ENCODE measurements at places on chromosomes 1 and 21.

- no peak for DNase-seq
These were observed 24.5 kb upstream of the ZNF436 start for GRCh38 chr1:23394181-23394580.

GRCh38 chr1:165484532-165484931, 39.6 kb upstream of the RXRG start:
- DNase-seq: no peak

DNA sequence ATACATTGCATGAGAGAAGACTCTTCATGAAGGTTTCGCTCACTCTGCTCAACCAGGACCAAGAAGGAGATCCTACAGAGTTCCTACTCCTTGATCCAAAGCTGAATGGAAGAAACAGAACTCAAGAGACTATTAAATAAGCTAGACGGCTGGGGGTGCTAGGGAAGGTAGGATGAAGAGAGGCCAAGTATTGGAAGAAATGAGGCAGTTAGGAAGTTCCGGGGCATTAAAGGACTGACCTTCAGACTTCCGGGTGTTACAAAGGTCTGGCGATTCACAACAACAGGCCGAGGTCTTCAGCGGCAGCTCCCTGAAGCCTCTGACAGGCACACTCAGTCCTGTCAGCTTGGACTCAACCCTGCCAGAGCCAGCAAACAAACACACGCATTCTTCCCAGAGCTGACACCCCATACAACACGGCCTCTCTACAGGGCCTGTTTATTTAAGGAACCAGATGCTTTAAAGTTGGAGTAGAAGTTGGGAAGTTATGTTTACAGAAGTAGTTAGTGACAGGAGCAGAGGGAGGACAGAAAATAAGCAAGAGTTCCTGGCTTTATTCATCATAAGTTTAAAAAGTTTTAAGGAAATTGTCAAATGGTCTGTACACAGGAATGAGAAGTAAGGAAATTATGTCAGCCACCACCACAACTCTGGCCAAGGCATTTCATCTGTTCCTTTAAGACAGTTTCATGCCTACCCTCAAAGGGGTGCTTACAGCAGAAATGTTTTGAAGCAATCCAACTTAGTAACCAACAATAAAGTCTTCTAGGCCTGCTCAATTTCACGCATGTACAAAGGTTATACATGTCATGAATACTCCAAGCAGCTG, 4.7 kb downstream of the SORT1 start:
- DNase-seq: no peak

GRCh38 chr1:198449261-198449660, 91.2 kb downstream of the ATP6V1G3 start:
- DNase-seq: no peak

GRCh38 chr21:24428591-24429199, 1178.6 kb downstream of the MRPL39 start:
- DNase-seq: no peak

GRCh38 chr1:57898531-57898930, 474.7 kb upstream of the DAB1 start:
- no peak for DNase-seq

DNA sequence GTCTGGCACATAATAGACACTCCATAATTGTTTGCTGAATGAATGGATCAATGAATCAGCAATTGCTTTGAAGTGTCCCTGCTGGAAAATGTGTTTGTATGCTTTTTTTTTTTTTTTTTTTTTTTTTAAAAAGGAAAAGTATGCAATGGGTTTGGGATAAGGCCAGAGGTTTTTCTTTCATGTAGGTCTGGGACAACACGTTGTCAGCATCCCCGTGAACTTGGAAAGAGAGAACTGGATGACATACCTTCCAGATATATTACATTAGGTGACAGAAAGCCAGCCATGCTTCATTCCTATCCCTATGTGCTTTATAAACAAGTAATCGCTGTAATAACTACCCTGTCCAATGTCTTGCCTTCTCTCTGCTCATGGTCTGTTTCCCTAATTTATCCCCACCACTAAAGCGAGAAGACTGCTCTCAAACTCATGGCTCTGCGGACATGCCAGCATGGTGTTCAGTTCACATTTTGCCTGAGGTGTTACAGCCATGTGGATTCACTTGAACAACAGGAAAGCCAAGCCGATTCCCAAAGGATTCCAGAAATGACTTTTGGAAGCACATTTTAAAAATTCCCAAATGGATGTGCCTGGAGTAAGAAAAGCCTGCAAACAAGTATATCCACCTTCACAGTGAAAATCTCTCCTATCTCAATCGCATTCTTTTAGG, 34.8 kb upstream of the GREM2 start:
- DNase-seq: no peak

Data from HTR-8/SVneo (cell line).